Hematopoietic multipotent progenitor cell treated with erythropoietin and hydrocortisone succinate and interleukin-3 and kit ligand, for 4 days (in vitro differentiated cells): ENCODE measurements at places on chromosomes 3 and 15.

- DNase-seq = no peak
Observed at GRCh38 chr15:38260077-38260476, 7.4 kb downstream of the SPRED1 start.

- no peak for DNase-seq
Observed at GRCh38 chr3:124885466-124886167, 1.5 kb downstream of the ITGB5 start.

GRCh38 chr15:45611305-45611704, 23.5 kb upstream of the SQOR start:
- peak; percentile 65 for DNase-seq

DNA sequence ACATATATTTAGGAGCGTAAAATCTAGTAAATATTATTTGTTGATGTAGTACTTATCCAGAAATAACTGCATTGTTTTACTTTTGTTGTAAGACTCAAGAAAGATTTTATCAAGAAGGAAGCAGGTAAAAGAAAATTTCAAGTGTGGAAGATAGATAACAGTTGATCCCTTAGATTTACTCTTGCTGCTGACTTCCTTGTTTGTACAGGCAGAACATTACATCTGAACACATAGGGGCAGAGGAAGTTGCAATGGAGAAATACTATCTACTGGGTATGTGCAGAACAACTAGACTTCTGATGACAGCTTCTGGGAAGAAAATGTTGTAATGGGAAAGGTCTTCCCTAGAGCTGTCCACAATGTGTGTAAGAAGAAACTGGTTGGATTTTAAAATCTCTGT, 350.6 kb downstream of the NLGN1 start:
- peak; percentile 29 for DNase-seq

DNA sequence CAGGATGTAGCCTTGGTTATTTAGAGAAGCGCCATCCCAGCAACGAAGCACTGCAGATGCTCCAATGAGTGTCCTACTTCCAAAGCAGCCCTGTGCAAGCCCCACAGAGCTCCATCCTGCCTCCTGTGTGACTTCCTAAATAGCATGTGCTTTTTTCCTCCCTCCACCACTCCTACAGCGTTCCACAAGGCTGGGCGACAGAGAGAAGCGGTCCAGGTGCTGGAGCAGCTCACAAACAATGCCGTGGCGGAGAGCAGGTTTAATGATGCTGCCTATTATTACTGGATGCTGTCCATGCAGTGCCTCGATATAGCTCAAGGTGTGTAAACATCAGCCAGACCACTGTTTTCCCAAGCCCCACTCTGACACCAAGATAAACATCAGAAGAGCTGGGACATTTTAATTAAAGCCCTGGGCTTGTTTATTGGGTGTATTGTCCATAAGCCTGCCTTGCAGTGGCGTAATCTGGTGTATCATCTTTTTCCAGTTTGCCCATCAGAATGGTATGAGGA, 22.2 kb upstream of the RHO start:
- DNase-seq = no peak
